NCI-H2171 (cell line): ENCODE measurements at places on chromosomes 7 and 10.

DNA sequence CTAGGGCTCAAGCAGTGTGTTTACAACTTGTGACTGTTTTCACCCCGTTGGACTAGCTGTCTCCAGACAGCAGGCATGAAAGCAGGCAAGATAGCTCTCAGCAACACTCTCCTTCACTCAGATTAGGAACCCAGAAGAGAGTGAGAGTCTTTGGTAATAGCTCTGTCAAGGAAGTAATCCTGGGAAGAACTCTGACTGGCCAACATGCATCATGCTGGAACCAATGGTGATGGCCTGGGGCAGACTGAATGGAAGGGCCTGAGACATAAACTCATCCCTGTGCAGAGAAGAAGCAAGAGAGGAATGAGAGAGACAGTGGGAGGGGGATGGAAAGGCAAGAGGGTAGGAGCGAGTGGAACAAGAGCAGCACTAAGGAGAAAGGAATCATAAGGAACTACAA, 48.9 kb downstream of the AKR1D1 start:
- no peak for DNase-seq

- no peak for DNase-seq
Observed at GRCh38 chr7:71558806-71559613, 427.1 kb downstream of the GALNT17 start.

- DNase-seq = no peak
Observed at GRCh38 chr7:14836006-14836405, 66.5 kb downstream of the DGKB start.

DNA sequence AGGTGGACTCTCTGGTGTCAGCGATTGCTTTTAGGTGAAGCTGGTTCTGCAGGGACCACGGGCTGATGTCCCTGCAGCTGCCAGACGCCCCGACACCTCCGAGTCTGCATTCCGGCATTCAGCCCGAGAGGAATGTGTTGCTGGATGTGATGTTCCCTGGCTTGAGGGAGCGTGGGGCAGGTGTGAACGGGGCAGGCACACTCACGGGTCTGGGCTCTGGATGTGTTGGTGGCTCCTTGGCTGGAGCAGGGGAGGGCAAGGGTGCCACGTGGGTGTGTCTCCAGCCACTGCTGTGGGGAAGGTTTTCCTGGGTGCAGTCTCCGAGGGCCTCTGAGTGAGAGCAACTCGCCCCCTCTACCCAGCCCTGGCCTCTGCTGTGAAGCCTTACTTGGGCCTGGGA, 140.5 kb downstream of the CAMK1D start:
- DNase-seq = no peak

- DNase-seq = no peak
Observed at GRCh38 chr10:108894402-108895301, 1028.7 kb downstream of the XPNPEP1 start.

DNA sequence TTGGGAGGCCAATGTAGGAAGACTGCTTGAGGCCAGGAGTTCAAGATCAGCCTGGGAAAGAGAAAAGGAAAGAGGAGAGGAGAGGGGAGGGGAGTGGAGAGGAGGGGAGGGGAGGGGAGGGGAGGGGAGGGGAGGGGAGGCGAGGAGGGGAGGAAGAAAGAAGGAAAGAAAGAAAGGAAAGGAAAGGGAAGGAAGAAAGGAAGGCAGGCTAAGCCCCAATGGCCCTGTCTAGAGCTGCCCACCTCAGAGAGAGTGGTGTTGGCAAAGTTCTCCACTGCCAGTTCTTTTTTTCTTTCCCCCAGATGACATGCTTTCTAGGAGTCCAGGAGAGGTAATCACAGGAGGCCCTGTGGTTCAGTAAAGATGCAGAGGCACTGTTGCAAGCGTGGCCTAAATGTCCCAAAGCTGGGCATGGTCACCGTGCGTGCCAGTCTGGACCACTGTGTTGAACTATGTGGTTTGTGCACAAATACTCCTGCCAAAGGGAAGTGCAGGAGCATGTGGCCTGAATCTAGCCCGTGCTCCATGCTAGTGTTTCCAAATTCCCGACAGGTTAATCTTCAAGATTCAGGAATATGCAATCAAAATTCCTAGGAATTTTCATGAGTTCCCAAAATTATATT, 39.7 kb downstream of the ODAD2 start:
- no peak for DNase-seq

- no peak for DNase-seq
Observed at GRCh38 chr10:86888585-86889381, 68.6 kb downstream of the MMRN2 start.

- DNase-seq = no peak
Observed at GRCh38 chr7:92750946-92751345, 85.4 kb downstream of the CDK6 start.

- DNase-seq = no peak
Observed at GRCh38 chr10:128710098-128710797, 584.0 kb upstream of the MKI67 start.

GRCh38 chr7:152351168-152351567, 84.6 kb downstream of the KMT2C start:
- DNase-seq = no peak

- no peak for DNase-seq
Observed at GRCh38 chr7:37927773-37928444, 7.5 kb downstream of the EPDR1 start.

- DNase-seq = no peak
Observed at GRCh38 chr10:122293156-122293960, 22.3 kb downstream of the BTBD16 start.

GRCh38 chr7:901388-902154, 25.2 kb downstream of the GET4 start:
- peak; percentile 50 for DNase-seq

DNA sequence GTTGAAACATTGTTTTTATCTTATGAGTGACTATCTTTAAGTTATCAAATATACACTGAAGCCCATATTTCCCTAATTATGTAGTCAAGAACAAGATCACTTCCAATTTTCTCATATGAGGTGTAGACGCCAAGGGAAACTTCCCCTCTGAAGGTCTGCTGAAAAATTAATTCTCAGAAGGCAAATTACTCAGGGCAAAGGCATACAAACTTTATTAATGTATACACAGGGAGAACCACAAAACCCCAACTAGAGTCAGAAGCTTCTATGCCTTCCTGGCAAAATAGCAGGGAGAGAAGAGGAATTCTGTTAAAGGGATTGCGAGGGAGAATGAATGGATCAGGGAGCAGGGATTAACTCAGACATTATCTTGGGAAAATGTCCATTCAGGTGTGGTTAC, 83.4 kb downstream of the DOCK4 start:
- DNase-seq = no peak

DNA sequence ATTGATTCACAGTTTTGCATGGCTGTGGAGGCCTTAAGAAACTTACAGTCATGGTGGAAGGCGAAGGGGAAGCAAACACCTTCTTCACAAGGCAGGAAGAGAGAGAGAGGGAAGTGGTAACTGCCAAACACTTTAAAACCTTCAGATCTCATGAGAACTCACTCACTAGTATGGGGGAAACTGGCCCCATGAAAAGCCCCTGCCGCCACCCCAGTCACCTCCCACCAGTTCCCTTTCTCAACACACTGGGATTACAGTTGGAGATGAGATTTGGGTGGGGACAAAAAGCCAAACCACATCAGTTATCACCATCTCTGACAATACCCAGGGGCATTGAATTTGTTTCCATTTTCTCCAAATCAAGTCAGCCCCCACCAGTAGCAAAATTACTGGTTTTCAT, 740.4 kb downstream of the GATA3 start:
- no peak for DNase-seq

- peak; percentile 71 for DNase-seq
Observed at GRCh38 chr7:75045881-75046280, 27.7 kb downstream of the RCC1L start.
